ENCODE measurements at places on chromosomes 3 and 15. TPM values are rescaled to one million over a fixed set of nuclear protein-coding genes. Genes with fewer than 3 reads are reported as not detected.

DNA sequence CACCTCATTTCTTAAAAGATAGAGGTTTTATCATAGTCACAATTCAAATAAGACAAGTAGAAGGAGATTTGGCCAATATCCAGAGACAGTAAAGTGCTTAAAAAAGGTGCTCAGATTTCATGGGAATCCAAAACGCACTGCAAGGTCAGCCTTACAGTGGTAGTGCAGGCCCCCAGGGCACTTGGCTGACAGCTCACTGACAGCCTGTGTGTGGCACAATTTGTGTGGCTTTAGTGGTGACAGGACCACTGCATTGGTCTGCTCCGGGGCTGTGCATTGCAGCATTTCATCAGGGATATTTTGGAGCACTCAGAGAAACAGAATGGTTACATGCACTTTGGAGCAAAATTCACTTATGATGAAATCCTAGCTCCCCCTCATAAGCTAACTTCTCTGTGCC lies 544.3 kb downstream of the NTRK3 start:
- no peak for DNase-seq

The UROC1 gene
- not detected for total RNA-seq

DNA sequence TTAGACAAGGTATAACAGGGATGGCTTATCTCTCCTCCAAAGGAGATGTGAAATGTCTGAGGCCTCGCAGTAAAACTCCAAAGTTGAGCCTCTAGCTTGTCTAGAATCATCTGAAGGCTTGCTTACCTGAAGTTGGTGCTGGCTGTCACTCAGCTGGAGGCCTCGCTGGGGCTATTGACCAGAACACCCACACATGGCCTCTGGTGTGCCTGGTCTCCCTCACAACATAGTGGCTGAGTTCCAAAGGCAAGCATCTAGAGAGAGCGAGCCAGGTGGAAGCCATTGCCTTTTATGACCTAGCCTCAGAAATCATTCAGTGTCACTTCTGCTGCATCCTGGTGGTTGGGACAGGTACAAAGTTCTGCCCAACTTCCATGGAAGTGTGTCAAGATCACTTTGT lies 17.4 kb upstream of the RNU6-1 start:
- DNase-seq: no peak

The SATB1 gene
- total RNA-seq: 17.5 TPM

DNA sequence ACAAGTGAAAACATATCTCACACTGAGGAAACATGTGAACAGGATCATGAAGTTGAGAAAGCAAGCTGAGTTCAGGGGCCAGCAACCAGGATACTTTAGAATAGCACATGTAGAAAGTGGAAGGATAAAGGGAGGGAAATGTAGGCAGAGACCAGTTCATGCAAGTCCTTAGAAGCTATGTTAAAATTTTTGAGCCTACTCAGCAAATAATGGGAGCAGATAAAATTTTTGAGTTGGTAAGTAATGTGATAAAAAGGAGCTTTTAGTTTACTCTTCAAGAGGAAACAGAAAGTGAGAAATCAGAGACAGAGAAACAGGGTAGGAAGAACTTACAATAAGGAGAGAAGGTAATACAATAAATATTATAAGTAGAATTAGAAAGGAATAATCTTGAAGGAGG lies 105.6 kb upstream of the ZBTB20 start:
- DNase-seq: no peak

The VWA5B2 gene
- not detected for total RNA-seq

DNA sequence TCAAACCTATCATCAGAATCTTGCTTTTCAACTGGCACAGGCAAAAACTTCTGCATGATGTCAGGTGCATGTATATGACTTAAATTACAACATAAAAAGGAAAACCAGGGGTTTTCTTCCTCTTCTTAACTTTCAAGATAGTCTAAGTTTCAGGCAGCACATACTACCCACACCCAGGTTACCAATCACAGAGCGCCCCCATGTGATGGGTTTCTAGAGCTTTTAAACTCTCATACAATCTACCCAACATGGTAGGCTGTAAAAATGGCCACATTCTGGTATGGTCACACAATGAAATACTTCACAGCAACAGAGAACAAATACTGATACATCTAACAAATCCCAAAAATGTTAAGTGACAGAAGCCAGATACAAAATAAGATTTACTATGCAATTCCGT lies 7.4 kb downstream of the MESD start:
- DNase-seq: no peak

The LZTFL1 gene
- 11.9 TPM for total RNA-seq

- DNase-seq: no peak
These were observed 4.7 kb downstream of the ABHD5 start for GRCh38 chr3:43695443-43695842.

DNA sequence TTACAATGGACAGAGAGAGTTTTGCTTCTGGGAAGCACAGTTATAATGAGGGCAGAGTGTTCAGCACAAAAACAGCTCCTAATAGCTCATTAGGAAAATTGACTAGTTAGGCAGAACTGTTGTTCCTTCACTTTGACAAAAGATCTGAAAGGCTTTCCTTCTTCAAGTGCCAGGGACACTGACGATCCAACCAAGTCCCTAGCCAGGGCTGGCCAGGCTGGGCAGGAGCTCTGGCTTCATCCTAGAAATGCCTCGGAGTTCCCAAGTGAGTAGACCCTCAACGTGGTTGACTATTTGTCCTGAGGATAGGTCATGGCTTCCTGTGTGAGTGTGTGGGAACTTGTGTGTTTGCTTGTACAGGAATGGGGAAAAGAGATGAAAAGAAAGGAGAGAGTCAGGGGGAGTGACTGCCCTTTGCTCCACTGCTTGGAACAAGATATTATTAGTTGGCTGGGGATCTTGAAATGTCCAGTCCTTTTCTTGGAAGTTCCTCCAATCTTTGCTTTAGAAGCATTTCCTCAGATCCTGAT lies 617.9 kb downstream of the NTRK3 start:
- DNase-seq: no peak

GRCh38 chr3:76345878-76346277 lies 560.5 kb upstream of the ZNF717 start:
- DNase-seq: no peak

- no peak for DNase-seq
These were observed 1.2 kb downstream of the TRIM71 start for GRCh38 chr3:32818970-32819511.

The GOLGA8N gene
- total RNA-seq: 3.9 TPM

- no peak for DNase-seq
These were observed 4.3 kb upstream of the GPR160 start for GRCh38 chr3:170033489-170033888.

DNA sequence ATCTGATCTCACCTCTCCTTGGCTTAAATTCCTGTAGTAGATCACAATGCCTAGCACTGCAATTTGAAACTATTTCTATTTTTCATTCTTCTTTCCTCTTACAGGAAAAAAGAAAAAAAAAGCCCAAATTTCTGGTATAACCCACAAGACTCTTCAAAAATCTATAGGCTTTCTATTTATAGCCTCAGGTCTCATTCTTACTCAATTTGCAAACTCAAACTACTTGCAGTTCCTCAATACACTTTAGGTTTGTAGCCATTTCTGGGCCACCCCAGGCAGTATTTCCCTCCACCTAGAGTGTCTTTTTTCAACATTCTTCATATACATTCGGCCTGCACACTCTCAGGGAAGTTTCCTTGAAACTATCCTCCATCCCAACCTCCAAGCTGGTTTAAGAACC lies 169.0 kb downstream of the TBC1D5 start:
- DNase-seq: no peak

The ACTC1 gene
- total RNA-seq: not detected

DNA sequence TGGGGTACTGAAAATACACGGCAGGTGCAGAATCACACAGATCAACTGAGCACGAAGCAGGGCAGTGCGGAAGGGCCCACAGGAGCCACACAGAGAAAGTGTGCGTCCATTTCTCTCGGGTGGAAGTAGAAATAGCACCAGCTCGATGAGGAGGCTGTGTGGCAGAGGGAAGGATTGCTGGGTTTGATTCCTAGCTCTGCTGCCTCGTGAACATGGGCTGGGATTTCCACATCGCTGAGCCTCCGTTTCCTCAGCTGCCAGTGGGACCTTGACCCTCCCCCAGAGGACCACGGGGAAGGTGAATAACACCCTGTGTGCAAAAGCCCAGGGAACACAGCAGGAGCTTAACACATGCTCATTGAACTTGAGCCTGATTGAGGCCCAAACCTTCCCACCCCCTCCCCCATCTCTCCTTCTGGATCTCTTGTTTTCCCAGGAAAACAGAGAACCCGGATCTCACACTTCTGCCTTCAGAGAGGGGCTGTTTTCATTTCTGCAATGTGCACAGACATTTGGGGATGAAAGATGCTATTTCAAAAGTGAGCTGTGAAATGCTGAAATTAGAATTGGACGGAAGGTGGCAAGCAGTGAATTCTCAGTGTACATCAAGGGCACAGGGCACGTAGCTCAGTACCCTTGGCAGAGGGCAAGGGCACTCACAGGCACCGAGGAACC lies 38.4 kb downstream of the ABTB1 start:
- DNase-seq: no peak

- DNase-seq: peak; percentile 73
These were observed 271.3 kb upstream of the TPRG1 start for GRCh38 chr3:188900421-188900951.

GRCh38 chr15:93566762-93567161 lies 477.8 kb upstream of the RGMA start:
- no peak for DNase-seq

GRCh38 chr15:51089699-51090453 lies 4.8 kb downstream of the TNFAIP8L3 start:
- no peak for DNase-seq

DNA sequence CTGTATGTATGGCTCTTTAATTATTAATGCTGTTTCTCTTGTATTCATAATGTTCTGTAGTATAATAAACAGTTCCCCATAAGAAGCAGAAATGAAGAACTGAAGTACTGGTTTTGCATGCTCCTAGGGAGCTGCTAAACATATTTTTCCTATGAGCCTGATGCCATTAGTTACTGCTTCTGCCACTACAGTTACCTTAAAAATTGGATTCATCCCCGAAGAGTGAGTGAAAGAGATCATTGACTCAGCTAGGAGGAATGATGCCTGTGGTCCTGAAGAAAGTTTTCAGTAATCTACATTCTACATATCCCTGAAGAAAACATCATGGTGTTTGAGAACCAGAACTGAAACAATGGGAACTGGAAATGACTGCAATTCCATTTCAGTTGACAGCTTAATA lies 37.1 kb upstream of the ST3GAL6 start:
- no peak for DNase-seq

DNA sequence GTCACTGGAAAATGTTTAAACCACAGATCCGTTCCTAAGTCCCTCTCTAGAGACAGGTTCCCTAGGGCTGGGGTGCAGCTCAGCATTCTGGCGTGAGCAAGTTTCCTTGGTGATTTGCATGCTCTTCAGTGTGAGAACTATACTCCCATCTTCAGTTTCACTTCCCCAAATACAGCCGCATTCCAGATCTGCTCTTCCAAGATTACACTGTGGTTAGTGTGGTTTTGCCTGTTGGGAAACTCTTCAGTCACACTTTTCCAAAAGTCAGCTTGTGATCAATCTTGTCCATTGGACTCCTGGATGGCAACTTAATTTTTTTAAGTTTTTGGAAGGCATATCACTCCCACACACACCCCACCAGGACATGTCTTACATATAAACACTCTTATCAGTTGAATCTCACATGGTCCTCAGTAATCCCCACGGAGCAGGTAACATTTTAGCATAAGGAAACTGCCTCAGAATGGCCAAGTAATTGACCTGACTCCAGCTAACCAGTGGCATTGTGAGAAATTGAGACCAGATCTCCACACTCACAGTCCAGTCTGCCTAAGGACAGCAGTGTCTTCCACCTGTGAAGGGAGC lies 33.5 kb upstream of the PTPN23 start:
- no peak for DNase-seq

- DNase-seq: no peak
These were observed 34.7 kb downstream of the HMCES start for GRCh38 chr3:129313415-129313664.

The IP6K1 gene
- total RNA-seq: 46.7 TPM

DNA sequence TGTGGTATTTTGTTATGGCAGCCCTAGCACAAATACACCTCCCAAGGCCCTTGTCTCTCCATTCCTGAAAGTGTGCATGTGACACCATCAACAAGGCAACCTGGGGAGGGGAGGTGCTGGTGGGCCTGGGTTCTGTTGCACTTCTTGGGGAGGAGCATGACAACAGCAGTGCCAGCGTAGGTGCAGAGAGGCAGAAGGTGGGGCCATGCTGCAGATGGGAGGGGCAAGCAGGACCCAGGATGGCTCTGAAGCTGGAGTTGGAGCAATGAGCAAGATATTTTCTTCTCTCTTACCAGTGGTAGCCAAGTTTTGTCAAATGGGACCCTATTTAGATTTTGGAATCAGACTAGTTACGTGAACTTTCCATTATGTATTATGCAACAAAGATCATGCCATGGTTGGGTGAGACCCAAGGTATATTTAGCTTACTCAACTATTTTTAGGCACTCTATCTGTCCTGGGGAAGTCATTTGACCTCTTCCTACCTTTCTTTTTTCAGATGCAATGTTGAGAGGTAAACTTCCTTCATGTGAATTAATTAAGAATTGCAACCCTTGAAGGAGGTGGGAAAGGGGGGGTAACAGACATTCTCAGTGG lies 3.4 kb downstream of the FYCO1 start:
- no peak for DNase-seq

GRCh38 chr3:8509961-8510360 lies 8.3 kb downstream of the LMCD1 start:
- DNase-seq: no peak

GRCh38 chr3:133944641-133945380 lies 49.1 kb upstream of the RAB6B start:
- DNase-seq: peak; percentile 80

GRCh38 chr15:55627730-55628368 lies 39.7 kb upstream of the PYGO1 start:
- DNase-seq: peak; percentile 5

The CAPN3 gene
- total RNA-seq: 0.21 TPM

DNA sequence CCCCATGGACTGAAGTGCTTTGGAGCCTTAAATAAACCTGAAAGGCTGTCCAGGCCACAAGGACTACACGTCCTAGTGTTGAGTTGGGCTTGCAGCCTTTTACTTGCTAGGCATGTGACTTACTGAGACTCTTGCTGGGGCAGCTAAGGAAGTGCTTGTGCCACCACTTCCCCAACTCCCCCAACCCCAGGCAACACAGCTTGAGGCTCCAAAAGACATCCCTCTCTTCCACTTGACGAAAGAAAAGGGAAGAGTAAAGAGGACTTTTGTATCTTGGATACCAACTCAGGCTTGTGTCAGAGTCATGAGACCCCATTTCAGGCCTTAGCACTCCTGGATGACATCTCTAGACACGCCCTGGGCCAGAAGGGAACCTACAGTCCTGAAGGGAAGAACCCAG lies 109.8 kb downstream of the XRN1 start:
- DNase-seq: no peak

DNA sequence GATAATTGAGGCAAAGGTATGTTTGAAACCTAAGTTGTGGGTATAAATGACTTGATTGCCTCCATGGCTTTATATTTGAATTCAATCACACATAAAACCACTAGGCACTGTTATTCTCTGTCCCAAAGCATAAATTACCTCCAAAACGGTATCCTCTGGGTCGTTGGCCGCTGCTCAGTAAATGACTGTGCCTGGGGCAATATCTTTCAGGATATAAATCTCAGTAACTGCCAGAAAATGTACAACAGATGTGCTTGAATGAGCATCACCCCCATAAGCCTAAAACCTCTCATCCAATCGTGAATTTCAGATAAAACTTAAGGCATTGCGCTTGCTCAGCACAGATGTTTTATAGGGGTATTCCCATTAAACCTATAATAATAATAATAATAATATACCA lies 19.0 kb upstream of the C3orf49 start:
- DNase-seq: no peak

Data from pulmonary artery endothelial cell (primary cell).